ENCODE measurements at places on chromosomes 1 and 21. TPM values are rescaled to one million over a fixed set of nuclear protein-coding genes. Genes with fewer than 3 reads are reported as not detected.

- no peak for DNase-seq
- no peak overlapping the region for H3K27ac ChIP-seq
- no peak overlapping the region for H3K4me3 ChIP-seq
- H3K27me3 ChIP-seq = peaks cover 35% of the 10 kb centered on the region
- H3K36me3 ChIP-seq = no peaks in the 10 kb centered on the region
Observed at GRCh38 chr21:44691686-44692085, 5.3 kb upstream of the KRTAP10-12 start.

GRCh38 chr1:217021956-217022355 lies 298.7 kb upstream of the ESRRG start:
- H3K27ac ChIP-seq = no peak overlapping the region
- no peaks in the 10 kb centered on the region for H3K4me1 ChIP-seq
- no peak for DNase-seq
- peaks cover 1% of the 10 kb centered on the region for H3K27me3 ChIP-seq

GRCh38 chr1:37250371-37250770 lies 216.1 kb upstream of the GRIK3 start:
- H3K27me3 ChIP-seq = peaks cover 3% of the 10 kb centered on the region
- H3K4me1 ChIP-seq = no peaks in the 10 kb centered on the region
- no peak overlapping the region for H3K27ac ChIP-seq
- DNase-seq = no peak
- H3K36me3 ChIP-seq = peaks cover 5% of the 10 kb centered on the region
- H3K4me3 ChIP-seq = no peak overlapping the region

- H3K36me3 ChIP-seq = no peaks in the 10 kb centered on the region
- no peaks in the 10 kb centered on the region for H3K4me1 ChIP-seq
- no peak overlapping the region for H3K4me3 ChIP-seq
- DNase-seq = no peak
- H3K27me3 ChIP-seq = peaks cover 35% of the 10 kb centered on the region
Observed at GRCh38 chr1:114164840-114165543, 11.3 kb upstream of the SYT6 start.

DNA sequence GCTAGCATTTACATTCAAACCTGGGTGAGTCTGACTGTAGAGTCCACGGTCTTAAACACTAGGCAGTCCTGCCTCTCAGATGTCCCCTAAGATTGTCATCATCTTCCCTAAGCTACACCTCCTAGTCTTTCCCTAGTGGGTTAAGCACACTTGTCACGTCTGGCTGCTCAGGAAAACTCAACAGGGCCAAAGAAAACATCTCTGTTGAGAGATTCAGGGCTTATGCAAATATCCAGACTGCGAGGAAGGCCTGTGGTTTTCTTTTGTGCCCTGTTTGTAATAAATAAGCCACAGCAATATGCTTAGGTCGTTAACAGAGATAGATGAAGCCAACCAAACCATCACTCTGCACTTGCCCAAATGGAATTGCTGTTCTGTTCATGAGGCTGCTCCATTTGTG lies 472.6 kb upstream of the DEPDC1 start:
- no peak overlapping the region for H3K4me3 ChIP-seq
- DNase-seq = no peak
- H3K4me1 ChIP-seq = no peaks in the 10 kb centered on the region
- no peaks in the 10 kb centered on the region for H3K27me3 ChIP-seq
- H3K36me3 ChIP-seq = no peaks in the 10 kb centered on the region
- H3K27ac ChIP-seq = no peak overlapping the region

Gene TNFRSF1B
- 0.66 TPM for total RNA-seq

Gene SIM2
- total RNA-seq = not detected

Gene AADACL3
- total RNA-seq = not detected
